ENCODE measurements at places on chromosomes 1 and 21.

GRCh38 chr1:10947691-10948462, 64.6 kb upstream of the TARDBP start:
- no peak for DNase-seq

- DNase-seq: no peak
Observed at GRCh38 chr1:26826261-26827105, at the start of gene ZDHHC18. TSS of gene ZDHHC18 (plus strand) at chr1:26826688. CDS start at chr1:26826805, 117 bp downstream.

DNA sequence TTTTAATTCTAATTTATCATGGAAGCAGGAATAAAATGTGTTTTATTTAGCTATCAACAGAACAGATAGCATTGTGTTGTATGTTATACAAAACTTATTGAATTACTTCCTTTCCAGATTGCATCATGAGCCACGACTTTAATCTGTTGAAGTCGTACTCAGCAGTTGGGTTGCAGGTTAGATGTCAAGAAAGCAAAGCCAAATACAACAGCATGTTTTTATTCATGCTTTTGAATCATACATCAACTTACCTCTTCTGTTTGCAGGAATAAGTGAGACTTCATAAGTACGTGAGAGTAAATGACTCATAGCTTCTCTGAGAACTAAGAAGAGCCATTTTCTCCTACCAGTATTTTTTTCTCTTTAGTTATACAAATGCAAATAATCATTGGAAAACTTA, 110.8 kb upstream of the ADGRL4 start:
- DNase-seq: no peak

DNA sequence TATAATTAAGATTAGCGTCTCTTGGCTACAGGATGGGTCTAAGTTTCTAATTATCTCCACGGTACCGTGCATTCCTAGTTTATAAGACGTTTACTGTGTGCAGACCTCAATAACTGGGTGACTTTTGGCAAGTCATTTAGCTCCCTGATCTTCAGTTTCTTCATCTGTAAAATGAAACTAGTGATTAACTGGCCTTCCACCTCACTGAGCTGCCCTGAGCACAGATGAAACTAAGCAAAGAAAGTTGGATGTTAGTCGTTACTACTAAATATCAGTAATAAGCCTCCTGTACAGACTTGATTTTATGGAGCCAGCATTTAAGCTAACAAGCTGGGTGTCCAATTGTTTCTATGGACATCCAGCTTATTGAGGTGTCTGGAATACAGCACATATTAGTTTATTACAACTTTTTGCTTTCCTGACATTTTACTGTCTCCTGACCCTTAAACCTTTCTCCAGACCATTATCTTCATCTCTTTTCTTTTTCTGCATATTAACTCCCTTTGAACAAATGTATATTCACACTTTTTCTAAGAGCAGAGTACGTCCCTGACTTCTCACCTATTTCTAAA, 1.1 kb downstream of the CR2 start:
- no peak for DNase-seq

DNA sequence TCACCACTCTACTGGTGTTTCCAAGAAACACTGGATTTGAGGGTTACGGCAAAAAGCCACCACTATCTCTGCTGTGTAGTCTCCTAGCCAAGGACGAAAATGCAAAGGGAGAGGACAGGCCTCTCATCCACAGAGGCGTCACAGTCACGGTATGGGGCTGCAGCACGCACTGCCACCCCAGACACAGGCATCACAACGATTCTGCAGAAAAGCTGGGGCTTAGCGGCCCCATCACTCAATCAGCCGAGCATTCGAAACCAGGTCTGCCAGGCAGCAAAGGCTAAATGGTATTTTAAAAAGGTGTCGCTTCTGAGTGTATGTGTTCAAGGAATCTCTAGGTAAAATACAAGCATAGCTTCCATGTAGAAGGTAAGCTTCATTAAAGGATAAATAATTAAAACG, 1.4 kb downstream of the RIPK4 start:
- DNase-seq: no peak

DNA sequence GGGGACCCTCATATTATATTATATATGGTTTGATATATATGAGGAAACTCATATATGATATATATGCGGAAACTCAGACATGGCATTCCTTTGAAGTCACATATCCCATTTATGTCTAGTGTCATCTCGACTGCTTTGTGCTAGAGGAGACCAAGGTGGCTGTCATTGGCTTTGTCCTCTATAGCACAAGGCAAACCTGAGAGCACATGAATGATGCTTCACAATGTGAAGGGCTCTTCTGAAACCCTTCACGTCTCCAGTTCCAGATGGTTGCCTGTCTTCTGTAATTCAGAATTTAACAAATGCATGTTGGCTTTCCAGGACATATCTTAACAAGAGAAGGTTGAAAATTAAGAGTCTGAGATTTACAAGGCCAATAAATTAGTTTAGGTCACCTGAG, 303.6 kb downstream of the BARHL2 start:
- DNase-seq: no peak

- no peak for DNase-seq
Observed at GRCh38 chr1:89069951-89070350, 4.9 kb upstream of the GBP1 start.

DNA sequence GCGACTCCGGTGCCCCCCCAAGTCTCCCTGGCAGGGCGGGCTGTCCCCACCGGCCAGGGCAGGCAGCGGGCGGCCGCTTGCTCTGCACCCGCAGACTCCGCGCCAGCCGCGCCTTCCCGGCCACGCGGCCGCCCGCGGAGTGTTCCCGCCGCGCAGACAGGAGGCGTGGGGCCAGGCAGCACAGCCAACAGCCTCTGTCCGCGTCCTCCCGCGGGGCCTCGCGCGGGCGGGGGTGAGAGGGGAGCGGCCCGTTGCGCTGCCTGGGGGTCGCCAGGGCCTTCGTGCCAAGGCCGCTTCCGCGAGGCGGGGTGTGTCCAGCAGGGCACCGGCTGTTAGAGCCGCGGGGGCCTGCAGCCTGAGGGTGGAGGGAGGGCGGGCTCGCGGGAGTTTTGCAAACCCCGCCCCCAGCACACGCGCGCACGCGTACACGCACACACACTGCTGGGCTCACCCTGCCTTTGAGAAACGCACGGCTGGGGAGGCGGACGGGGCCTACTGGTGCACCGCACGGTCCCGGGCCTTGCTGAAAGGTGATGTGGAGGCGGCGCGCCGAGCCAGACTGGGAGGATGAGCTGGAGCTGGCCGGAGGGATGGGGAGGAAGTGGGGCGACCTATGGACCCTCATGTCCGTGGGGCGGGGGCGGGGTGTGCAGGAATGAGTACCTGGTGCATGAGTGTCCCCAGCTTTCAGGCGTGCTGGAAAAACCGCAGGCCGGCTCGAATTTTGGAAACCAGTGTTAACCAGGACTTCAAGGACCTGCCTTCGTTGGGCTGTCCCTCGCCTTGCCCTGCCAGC, 41.5 kb downstream of the KIAA1614 start:
- peak; percentile 8 for DNase-seq

- no peak for DNase-seq
Observed at GRCh38 chr1:202811296-202812175, 782 bp downstream of the PCAT6 start.

DNA sequence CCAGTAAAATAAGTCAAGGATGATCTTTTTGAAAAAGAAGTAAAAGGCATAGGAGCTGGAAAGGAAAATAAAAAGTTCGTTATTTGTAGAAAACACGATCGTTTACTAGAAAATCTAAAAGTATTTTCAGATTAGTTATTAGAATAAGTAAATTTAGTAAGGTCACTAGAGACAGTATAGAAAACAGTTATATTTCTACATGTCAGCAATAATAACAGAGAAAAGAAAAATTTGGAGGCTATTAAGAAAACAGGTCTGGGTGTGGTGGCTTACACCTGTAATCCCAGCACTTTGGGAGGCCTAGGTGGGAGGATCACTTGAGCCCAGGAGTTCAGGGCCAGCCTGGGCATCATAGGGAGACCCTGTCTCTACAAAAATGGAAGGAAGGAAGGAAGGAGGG, 181.3 kb downstream of the VPS13D start:
- DNase-seq: no peak

DNA sequence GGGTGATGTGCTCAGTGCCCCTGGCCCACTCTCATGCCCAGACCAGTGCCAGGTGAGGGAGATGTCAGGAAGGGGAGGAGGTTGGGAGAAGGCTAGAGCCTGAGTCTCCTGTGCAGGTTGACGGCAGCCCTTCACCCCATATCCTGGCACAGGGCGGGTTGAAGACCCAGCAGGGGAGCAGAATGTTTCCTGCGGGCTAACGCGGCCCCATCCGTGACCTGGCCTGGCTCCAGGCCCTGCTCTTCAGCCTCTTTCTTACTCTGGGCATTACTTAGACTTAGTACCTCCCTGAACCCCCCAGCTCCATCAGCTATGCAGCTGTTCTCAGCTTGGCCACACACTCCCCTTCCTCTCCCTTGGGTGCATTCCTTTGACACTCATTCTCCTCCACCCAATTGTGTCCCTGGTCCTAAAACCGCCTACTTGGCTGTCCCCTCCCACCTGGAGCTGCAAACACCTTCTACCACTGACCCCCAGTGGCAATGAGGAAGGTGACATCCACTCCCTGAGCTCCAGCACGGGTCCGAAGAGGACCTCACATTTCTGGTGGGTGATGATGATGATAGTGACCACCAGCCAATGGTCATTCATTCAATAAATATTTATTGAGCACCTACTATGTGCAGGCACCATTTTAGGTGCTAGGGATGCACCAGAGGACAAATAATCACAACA, 179.0 kb downstream of the PTPRU start:
- DNase-seq: no peak

- DNase-seq: no peak
Observed at GRCh38 chr21:29078869-29079767, 5.7 kb upstream of the CCT8 start.

DNA sequence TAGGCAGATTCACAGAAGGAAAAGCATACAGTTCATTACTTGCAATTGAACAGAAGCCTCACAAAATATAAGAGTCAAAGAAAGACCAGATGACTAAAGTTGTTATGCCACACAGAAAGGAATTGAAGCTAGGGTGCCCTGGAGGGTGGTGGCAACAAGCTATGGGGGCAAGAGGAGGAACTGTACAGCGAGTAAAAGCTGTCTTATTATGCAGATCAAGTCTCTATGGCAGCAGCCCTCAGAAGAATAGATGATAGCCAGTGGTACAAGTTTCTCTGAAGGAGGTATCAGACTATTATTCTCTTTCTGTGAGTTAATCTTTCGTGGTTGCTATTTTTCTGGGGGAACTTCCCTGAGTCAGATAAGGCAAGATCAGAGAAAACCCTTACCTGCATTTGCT, 72.2 kb downstream of the C21orf91 start:
- no peak for DNase-seq

GRCh38 chr1:45971922-45972531, 160.4 kb downstream of the PIK3R3 start:
- DNase-seq: no peak

DNA sequence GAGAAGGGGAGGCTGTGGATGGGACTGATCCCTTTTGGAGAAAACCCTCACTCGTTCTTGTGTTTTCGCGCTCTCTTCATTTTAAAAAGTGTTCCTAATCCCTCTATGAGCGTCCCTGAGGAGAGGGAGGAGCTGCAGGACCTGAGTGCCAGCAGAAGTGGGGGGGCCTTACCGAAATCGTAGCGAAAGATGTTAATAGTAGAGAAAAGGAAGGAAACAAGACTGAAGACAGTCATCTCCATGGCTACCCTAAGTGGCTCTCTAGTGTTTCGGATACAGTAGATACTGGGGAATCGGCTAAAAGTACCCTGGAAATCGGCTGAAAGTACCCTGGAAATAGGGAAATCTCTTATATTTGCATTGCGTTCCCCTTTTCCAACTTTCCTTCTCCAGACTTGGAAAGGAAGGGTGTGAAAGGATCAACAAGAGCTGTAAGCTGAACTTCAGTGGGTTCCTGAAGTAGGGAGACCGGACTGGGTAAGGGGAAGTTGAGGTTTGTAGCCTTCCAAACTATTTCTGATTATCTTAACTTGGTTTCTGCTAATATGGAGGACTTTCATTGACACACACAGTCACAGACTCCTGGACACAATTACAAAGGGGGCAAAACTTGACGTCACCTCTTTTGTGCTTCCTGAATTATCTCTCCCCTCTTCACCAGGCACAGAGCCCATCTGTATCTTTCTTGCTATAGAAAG, 486 bp upstream of the DSTYK start:
- no peak for DNase-seq

- DNase-seq: no peak
Observed at GRCh38 chr1:73635021-73635420, 563.0 kb downstream of the LRRIQ3 start.

DNA sequence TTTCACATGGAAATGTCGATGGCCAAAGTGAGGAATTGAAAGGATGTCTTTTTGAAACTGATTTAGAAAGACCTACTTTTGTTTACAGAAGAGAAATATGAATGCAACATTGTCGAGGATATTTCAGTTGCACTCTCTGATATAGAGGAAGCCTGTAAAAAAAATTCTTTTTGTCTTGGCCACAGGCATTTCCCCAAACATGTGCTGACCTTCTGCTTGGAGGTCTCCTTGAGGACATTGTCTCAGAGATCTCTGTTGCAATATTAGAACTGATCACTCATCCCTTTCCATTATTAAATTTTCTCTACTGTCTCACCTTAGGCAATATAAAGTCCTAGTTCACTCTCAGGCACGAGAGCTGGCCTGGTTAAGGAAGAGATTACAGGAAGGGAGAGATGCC, 16.0 kb downstream of the S100A11 start:
- no peak for DNase-seq

DNA sequence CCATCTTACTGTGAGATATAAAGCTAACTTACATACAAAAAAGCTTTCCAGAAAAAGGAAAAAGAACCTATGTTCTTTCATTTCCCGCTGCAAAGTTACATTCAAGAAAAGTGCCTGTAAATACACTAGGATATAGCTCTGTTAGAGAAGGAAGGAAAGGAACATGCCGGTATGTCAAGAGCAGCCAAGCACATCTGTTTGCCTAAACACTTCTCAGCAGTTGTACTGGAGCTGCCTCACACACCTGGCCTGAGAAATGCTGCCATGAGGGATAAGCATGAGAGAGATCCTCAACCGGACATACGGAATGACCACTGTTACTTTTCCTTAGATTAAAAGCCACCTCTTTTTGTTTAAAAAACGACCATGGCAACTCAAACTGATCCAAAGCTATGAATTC, 189.7 kb downstream of the RERE start:
- no peak for DNase-seq

GRCh38 chr1:228013131-228013934, 6.5 kb downstream of the WNT3A start:
- DNase-seq: no peak

GRCh38 chr1:3725366-3725765, 26.9 kb upstream of the CCDC27 start:
- DNase-seq: no peak

Data from AG04450 (cell line).